ENCODE measurements at places on chromosomes 1 and 21.

DNA sequence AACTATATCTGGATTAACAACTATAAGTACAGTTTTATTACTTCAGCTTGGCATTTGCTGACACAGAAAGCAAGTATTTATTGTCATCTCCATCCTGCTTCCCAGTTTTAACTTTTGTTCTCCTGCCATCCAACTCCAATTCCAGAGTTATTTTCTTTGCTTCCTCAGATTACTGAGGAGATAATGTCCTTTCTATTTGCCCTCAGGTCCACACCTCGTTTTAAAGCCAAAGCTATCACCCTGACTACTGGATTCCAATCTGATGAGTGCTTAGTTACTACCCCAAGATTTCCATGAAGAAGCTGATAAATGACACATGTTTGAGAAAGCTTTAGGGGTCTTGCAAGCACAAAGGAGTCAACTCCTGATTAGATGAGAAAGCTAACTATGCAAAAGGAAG is 25.2 kb downstream of the ACKR1 start:
- no peak for DNase-seq

DNA sequence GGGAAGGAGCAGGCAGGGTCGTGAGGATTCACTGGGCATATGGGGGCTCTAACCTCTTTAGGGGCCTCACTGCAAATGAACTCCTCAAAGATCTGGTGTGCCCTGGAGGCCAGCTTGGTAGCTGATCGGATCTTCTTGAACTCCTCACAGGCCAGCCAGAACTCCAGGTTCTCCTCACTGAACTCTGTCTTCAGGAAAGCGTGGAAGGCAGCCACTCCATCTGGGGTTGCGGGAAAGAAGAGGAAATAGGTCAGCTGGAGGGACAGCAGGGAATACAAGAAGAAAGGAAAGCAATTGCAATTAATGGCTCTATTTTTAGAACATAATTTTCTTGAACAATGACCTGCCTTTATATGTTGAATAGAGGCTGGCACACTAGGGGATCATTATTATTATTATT is 2.3 kb downstream of the RGS16 start:
- DNase-seq = no peak

GRCh38 chr1:10851024-10852013 is 54.9 kb upstream of the CASZ1 start:
- no peak for DNase-seq

- DNase-seq = no peak
Observed at GRCh38 chr1:68904477-68904876, 407.6 kb upstream of the DEPDC1 start.

GRCh38 chr1:1206966-1207531 is 657 bp upstream of the TNFRSF18 start:
- DNase-seq = no peak
